ENCODE measurements at places on chromosomes 6 and 20.

- DNase-seq: no peak
These were observed 67.6 kb downstream of the NUDT3 start for GRCh38 chr6:34324738-34325444.

- no peak for DNase-seq
These were observed 190.4 kb downstream of the OGFRL1 start for GRCh38 chr6:71478834-71479541.

DNA sequence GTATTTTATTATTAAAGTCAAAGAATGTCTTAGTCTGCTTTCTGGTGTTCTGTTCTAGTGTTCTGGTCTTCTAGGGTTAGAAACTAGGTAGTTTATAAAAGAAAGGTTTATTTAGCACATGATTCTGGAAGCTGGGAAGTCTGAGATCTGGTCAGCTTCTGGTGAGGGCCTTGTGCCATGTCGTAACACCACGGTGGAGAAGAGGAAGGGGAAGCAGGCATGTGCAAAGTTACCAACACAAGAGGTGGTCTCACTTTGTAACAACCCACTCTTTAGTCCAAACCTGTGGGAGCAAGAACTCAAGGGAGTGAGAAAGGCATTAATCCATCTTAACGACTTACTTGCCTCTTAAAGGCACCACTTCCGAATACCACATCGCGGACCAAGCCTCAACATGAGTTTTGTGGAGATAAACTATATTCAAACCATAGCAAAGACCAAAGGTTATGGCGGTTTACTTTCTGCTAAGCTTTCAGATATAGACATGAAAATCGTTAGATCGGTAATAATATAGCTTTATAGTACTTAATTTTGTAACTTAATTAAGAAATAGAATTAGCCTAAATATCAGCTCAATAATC is 99.4 kb downstream of the NCOA3 start:
- DNase-seq: no peak

GRCh38 chr20:47027456-47027855 is 132.8 kb downstream of the EYA2 start:
- no peak for DNase-seq

GRCh38 chr6:154276810-154277628 is 79.6 kb downstream of the IPCEF1 start:
- no peak for DNase-seq

DNA sequence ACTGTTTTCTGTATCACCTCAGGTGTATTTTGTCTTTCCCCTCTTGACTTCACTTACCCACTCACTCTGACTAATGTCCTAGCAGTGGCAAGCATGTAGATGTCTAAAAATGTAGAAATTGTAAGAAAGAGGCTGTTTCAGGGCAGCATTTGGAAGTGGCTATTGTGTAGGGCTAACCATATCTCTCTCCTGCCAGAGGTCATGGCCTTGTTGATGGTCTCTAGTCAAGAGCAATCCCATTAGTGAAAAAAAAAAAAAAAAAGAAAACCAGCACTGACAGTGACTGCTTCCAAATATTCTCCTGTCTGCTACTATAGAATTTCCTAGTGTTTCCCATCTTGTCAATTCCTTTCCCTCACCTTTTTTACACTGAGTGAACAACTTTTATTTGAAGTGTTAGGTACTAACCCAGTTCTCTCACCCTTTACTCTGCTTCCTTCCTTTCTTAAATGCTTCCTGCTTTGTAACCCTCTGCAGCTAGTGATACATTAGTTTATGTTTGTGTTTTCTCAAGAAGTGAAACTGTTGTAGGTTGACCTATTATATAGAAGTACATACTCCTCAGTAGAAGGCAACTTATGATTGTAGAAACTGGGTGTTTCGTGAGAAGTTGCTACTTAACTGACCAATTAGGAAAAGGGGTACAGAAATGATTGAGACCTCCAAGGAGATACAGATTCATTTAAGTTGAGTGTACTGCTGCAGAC is 174.1 kb upstream of the PTPRK start:
- no peak for DNase-seq

GRCh38 chr20:50116368-50116999 is 3.5 kb upstream of the UBE2V1 start:
- DNase-seq: no peak

- DNase-seq: no peak
These were observed 143.0 kb downstream of the TTLL2 start for GRCh38 chr6:167467793-167468431.

DNA sequence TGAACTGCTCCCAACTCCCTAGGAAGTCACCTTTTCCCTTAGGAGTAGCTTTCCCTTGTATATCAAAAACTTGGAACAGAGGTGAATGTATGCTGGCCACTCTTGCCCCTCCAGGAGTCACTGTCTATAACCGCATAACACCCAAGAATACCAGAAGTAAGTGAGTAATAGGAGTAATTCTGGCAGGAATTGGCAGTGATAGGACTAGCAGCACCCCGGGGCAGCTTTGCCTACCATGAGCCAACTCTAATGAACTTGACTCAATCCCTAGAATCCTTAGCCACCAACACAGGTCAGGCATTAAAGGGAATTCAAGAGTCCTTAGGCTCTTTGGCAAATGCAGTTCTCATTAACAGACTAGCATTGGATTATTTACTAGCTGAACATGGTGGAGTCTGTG is 28.8 kb upstream of the CD164 start:
- no peak for DNase-seq

DNA sequence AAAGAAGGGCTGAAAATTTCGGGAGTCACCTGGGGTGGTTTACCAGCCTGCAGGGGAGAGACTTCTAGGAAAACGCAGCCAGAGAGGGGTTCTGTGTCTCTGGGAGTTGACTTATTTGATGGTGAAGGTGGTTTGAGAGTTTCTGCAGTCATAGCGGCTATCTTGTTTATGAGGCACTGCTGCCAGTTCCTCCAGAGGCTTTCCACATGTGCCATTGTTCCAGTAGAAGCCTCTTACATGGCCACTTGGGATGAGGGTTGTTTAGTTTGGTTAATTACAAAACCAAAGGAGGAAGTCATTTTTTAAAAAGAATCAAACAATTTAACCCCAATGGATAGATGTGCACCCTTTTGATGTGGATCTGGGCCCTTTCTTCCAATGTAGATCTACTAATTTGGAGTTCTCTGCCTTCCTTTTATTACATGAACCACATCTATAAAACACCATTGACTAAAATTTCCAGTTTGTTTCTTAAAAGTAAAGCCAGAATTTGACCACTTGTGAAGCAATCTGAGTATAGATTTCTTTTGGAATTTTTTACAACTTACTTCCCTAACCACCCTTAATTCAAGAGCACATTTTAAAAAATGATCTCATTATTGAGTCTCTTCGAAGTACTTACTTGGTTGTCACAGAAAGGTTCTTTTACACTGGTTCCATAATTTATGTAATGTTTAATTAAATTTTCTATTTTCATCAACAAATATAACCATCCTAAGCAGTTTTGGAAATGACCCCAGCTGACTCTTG is 97.6 kb downstream of the TCP11 start:
- no peak for DNase-seq

DNA sequence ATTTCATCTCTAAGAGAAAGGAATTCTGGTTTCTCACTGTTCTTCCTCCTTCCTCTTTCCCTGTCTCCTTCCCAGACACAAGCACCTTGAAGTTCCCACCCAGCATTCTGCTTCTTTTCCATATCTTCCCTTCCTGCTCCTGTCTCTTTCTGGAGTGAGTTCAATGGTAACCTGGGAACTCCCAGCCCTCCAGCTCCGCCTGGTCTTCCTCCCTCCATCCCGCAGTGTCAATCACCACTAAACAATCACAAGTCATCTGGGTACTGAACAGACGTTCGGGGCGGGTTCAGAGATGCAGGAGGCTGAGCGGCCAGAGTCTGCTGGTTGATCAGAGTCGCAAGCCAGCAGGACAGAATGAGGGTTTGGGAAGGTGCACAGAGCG is 7.7 kb downstream of the TTBK1 start:
- DNase-seq: no peak

GRCh38 chr20:47173596-47174216 is 182.8 kb downstream of the ZMYND8 start:
- DNase-seq: no peak

DNA sequence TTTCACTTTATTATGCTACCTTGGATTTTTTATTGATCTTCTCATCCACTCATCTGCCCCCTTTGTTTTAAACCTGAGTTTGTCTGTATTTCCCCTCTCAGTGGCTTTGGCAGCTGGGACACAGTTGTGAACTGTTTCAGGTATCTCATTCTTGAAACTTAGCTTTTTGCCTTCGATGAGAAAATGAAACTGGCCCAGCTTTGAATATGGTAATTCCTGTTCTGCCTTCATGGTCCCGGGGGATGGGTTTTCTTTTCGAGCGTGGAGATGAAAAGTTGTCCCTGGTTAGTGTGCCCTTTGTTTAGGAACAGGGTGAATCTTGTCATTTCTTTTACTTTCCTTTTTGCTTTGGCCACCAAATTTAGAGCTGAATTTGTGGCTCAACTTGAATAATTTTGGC is 25.6 kb downstream of the DHX35 start:
- no peak for DNase-seq

- DNase-seq: no peak
These were observed 325.6 kb upstream of the RUNX2 start for GRCh38 chr6:45002390-45003105.

All from GOT3 (cell line).